ENCODE measurements at places on chromosomes 1 and 21.

DNA sequence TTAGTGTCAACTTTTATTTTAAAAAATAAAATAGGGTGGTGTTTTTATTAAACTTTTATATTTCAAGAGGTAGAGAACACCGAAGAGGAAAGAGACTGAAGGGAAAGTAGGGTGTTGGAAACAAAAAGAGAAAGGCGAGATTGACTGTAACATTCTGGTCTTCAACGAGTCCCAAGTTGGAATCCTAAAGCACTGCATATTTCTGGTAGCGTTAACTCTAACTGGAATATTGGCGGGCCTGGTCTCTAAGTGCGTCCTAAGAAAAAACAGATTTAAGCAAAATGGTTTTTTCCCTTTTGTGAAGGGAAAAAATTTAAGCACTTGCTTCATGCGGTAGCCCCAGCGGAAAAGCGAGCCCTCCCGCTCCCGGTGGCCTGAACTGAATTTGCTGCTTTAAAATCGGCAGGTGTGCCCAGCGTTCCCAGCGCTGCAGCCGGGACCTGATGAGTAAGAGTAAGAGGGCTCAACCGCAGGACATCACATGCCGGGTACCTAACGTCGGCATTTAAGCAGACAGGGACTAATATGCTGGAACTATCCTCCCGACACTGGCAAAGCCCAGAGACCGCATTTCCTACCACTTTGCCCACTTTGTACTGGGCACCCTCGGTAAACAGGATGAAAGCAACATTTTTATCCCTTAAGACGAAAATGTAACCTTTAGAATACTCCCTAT is 30.5 kb upstream of the NFIA start:
- DNase-seq, result no peak

DNA sequence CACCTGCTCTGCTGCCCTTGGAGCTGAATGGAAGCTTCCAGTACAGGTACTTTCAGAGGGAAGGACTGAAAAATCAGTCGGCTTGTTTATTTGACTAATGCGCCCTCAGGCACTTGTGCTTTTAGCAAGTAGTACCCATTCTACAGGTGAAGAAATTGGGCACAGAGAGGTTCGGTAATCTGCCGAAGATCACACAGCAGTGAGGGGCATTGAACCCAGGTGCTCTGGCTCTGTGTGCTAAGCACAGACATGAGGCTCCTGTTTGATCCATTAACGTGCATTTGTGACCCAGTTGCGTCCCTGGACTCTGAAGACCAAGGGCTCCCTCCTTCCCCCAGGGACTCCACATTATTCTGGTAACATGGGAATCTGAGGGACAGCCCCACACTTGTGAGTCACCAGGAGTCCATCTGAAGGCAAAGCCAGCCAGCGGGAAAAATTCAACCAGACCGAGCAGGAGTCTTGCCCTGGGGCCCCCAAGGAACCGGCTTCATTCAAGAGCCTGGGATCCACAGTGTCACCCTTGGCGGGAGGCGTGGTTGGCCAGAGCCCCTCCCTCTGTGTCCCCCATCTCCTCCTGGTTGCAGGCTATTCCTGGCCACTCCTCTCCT is 192.4 kb upstream of the ARHGEF16 start:
- DNase-seq, result no peak

DNA sequence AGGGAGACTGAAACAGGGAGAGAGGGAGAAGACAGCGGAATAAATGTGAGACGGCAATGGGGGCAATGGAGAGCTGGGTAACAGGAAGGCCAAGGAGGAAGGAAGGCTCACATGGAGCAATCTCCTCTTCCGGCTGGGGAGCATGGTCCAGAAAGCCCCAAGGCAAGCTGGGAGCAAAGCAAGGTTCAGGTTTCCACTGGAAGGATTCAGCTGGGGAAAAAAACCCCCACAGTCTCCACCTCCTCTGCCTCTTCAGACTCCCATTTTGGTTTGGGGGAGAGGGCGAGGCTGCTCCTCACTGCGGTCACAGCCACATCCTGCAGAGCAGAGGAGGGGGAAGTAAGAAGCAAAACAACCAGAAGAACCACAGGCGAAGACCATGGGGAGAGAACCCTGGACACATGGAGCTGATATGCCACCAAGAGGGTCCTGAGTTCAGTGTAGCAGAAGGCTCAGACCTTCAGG is 650 bp downstream of the TNFAIP8L2 start:
- no peak for DNase-seq

GRCh38 chr1:239448911-239449310 is 62.5 kb downstream of the CHRM3 start:
- no peak for DNase-seq

DNA sequence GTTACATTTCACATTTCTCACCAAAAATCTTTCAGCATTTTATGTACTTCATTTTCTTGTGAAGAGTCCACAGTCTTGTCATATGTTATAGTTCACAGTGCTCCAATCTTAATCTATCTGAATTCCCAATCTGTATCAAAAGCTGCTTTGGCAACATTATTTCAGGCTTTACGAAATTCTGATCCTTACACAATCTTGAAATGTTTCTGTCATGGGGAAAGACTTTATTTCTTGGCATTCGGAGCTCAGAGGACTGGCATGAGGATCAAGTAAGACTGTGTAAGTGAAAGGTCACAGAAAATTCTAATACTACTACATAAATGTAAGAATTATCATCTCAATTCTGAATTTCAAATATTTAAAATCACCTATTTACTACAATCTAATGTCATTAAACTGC is 2.0 kb downstream of the USP33 start:
- DNase-seq, result no peak

GRCh38 chr1:222582099-222582774 is 7.5 kb downstream of the TAF1A start:
- DNase-seq, result no peak

DNA sequence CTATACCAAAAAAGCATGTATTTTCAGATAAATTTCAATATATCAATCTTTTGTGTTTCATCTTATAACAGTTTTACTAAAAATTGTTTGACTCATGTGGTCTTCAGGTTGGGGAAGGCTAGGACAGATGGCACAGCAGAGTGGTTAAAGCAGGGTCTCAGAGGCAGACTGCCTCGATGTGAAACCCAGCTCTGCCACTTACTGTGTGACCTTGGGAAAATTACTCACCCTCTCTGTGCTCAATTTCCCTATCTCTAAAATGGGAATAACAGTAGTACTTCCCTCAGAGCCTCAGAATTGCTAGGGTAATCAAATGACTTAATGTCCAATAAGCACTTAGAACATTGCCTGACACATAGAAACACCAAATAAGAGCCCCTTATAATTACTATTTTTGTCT is 262.1 kb upstream of the FMN2 start:
- no peak for DNase-seq

- DNase-seq, result peak; percentile 28
These were observed 155.7 kb downstream of the TM2D1 start for GRCh38 chr1:61569303-61569621.

- DNase-seq, result no peak
These were observed 52.4 kb downstream of the CHD5 start for GRCh38 chr1:6127587-6128163.

GRCh38 chr1:244858357-244858756 is 6.0 kb downstream of the HNRNPU start:
- no peak for DNase-seq

- DNase-seq, result peak; percentile 66
These were observed 1.1 kb downstream of the POGZ start for GRCh38 chr1:151457911-151458801.

DNA sequence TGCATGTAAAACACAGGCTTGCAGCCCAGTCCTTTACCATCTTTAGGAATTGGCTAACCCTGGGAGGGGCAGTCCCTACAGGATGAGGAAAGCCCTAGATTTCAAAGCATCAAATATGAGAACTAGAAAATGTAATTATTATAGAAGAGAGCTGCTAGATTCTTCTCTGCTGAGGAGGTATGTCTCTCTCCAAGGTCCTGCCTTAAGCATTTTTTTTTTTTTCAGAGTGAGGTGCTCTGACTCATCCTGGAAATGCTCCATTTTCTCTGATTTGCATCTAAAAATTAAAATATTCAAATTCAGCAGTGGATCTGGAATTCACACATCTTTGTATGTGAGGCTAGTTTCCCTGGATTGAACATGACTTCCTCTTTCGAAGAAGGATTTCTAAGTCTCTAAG is 149.8 kb downstream of the ZNF648 start:
- DNase-seq, result no peak

DNA sequence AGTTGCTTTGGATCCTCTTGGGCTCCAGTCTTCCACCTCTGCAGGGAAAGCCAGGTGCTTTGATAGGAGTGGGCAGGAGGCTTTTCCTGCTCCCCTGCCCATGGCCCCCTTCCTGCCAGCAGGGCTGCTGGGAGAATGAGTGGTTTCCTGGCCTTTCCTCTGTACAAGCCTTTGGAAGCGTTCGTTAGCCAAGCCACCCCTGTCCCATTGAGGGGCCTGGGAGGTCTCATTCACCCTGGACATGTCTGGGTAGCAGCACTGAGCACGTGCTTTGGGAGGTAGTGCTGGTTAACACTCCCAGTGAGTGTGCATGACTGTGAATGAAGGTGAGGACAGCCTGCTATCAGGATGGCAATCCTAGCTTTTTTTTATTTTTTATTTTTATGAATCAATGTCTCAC is 118.5 kb upstream of the CACNA1E start:
- no peak for DNase-seq

GRCh38 chr1:32273391-32274208 is 18.3 kb upstream of the HDAC1 start:
- no peak for DNase-seq

- no peak for DNase-seq
These were observed 44.1 kb upstream of the RGS21 start for GRCh38 chr1:192272732-192273131.

- DNase-seq, result no peak
These were observed 38.4 kb downstream of the PIK3CD start for GRCh38 chr1:9689971-9690381.

- no peak for DNase-seq
These were observed 39.1 kb downstream of the TYW3 start for GRCh38 chr1:74771913-74772515.

DNA sequence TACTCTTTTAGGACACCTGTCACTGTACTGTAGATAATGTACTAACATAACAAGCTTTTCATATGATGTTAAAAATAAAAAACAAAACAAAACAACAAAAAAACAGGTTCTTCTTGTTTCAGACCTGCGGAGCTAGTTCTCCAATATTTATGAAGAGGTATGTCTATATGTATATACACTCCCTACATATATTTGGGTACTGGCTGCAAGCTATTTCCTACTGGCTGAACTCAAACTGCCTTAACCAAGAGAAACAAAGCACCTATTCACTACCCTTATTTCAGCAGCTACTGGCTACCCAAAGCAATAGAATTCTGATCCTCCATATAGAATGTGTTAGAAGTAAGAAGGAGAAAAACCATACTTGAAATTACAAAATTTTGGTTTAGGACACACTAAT is 73.5 kb downstream of the ABL2 start:
- DNase-seq, result no peak

DNA sequence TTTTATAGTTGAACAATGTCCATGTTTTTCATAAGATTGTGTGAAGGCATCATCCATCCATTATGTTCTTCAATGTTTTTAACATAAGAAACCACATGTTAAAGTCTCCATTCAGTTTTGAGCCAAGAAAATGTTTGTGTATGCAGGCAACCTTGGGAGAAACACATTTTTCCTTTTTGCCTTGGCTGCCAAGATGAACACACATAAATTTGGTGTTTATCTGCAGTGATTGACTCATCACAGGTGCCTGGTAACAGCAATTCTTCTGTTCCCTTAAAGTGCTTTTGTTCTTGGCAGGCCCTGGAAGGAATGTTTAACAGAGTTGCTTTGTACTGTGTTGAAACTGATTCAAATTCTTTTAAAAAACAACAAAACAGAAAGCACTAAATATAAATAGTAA is 709.9 kb upstream of the ADGRL4 start:
- no peak for DNase-seq

- no peak for DNase-seq
These were observed 200.8 kb upstream of the VAMP3 start for GRCh38 chr1:7570311-7570710.

GRCh38 chr1:55368698-55369097 is 153.5 kb upstream of the USP24 start:
- no peak for DNase-seq

- no peak for DNase-seq
These were observed 27.6 kb downstream of the CTNNBIP1 start for GRCh38 chr1:9882296-9882944.

All from DMS 273 treated with DMSO at 0.1 percent for 48 hours (cell line).